B cell (primary cell): ENCODE measurements at places on chromosomes 5 and 9.

DNA sequence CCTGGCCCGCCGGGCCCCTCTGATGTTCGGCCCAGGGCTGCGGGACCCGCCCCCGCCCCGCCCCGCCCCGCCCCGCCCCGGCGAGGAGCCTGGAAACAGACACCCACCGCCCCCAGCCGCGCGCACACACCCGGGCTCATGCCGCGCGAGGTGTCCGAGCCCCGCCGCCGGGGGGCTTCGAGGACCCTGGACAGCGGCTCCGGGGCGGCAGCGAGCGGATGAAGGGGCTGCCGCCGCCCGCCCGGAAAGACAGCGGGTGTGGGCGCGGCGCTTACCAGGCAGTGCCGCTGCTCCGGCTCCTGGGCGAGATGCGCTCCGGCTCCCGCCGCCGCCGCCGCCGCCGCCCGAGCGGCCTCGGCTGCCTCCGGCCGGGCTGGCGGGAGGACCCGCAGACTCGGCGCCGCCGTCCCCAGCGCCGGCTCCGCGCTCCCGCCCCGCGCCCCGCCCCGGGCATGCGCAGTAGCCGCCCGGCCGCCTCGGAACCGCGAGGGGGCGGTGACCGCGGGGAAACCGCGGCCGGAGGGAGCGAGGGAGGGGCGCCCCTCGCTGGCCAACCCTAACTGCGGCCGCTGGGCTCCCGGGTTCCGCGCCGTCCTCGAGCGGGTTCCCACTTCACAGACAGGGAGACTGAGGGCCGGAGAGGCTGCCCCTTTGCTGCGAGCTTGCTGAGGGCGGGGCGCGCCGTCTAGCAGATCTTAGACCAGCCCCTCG, at the start of gene GPRIN1:
GPRIN1 (minus strand) TSS at position 433 of the 711 bp plus-strand sequence. CDS start 10,322 bp downstream, outside the sequence.
- DNase-seq, result peak; percentile 82

GRCh38 chr5:39605588-39606575, 181.1 kb upstream of the DAB2 start:
- DNase-seq, result no peak

- no peak for DNase-seq
These were observed 94.2 kb downstream of the FOXD1 start for GRCh38 chr5:73354406-73354805.

GRCh38 chr9:86968258-86968920, 21.1 kb upstream of the GAS1 start:
- DNase-seq, result no peak

- no peak for DNase-seq
These were observed 400.4 kb downstream of the OSTF1 start for GRCh38 chr9:75488719-75489110.

DNA sequence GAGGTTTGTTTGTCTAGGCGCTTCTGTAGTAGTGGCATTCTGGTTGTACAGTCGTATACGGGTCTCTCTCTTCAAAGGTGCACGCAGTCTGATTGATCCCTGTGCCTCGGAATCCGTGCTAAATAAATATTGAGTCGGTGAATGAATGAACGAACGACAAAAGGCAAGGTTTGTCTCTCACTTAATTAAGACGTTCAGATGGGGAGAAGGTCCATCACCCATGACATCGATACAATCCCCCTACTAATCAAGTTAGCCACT, 500 bp upstream of the CREBRF start:
- DNase-seq, result no peak

- DNase-seq, result no peak
These were observed 140.0 kb upstream of the HMHB1 start for GRCh38 chr5:143671674-143672569.

DNA sequence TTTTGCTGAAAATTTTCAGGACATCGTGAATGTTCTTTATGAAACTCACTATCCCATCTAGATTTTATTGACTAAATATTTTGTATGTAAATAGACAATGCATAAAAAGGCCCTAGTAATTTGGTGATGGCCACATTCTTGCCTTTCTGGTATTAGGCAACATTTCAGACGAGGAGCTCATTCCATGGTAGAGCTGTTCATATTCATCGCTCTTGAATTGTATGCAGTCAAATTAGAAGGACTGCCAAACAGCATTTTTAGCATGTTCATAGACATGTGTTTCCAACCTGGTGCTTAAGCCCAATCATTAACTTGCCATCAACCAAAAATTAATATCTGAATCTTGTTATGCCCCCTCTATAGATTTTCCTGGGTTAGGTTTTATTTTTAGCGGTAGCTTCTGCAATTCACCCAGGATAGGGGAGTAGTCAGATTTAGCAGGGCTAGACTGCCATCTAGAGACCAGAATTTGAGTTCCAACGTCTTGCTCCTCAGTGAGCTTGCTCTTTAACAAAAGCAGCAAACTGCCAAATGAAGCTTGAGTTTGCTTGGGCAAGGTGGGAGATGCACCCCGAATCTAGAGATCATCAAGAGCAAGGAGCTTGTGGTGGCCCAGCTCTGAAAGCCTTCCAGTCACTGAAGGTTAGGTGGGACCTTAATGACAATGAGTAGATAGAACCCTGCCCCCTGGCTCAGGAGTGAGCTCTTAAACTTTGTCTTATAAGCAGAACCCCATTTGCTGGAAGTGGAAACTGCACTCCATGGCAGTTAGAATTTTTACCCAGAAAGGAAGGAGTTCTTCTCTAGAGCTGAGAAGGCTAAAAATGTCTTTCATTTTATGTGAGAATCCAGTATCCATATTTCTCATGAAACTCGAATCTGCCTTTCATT, 456.2 kb downstream of the RASEF start:
- peak; percentile 68 for DNase-seq

GRCh38 chr9:80204054-80204453, 632.3 kb downstream of the TLE4 start:
- DNase-seq, result no peak

GRCh38 chr9:95010431-95010838, 283.9 kb downstream of the AOPEP start:
- no peak for DNase-seq

GRCh38 chr9:112086627-112087026, 88.5 kb downstream of the SUSD1 start:
- peak; percentile 36 for DNase-seq

DNA sequence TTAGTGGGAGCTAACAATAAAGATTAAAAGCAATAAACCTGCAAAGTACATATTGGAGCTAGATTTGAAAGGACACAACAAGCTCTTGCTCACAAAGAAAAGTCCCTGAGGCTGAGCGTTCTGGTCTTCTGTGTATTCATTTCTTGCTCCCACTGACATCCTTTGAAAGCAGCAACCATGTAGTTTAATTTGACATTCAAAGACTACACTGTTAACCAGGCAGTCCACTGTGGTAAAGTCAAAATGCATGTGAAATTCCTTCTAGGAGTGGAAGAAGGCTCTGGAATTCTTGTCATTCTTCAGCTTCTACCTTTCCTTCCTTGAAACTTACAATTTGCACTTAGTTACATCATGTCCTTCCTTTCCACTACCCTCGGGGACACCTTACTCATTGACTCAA, 480.7 kb downstream of the CSNK1G3 start:
- DNase-seq, result no peak

DNA sequence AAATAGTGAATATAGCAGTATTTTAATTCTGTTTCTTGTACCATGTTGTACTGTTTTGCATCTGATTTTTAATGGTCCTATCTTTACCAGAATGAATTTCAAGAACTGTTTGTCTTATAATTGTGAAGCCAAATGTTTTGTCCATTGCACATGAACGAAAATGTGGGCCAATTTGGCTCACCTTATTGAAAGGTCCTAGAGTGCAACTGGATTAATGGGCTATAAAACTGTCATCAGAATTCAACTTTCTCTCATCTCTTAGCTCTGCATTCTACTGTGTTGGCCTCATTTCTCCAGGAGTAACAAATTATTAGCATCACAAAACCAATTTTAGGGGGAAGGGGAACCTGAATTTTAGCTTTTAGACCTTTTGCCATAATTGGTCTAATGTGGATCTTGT, 179.4 kb upstream of the NUDT12 start:
- DNase-seq, result no peak

GRCh38 chr9:78707080-78707479, 410.2 kb downstream of the PSAT1 start:
- no peak for DNase-seq

- no peak for DNase-seq
These were observed 52.6 kb downstream of the ADAMTS16 start for GRCh38 chr5:5192681-5193080.

GRCh38 chr5:159021901-159022556, 77.7 kb downstream of the EBF1 start:
- DNase-seq, result no peak

GRCh38 chr9:133661846-133662540, 25.8 kb downstream of the DBH start:
- DNase-seq, result no peak

DNA sequence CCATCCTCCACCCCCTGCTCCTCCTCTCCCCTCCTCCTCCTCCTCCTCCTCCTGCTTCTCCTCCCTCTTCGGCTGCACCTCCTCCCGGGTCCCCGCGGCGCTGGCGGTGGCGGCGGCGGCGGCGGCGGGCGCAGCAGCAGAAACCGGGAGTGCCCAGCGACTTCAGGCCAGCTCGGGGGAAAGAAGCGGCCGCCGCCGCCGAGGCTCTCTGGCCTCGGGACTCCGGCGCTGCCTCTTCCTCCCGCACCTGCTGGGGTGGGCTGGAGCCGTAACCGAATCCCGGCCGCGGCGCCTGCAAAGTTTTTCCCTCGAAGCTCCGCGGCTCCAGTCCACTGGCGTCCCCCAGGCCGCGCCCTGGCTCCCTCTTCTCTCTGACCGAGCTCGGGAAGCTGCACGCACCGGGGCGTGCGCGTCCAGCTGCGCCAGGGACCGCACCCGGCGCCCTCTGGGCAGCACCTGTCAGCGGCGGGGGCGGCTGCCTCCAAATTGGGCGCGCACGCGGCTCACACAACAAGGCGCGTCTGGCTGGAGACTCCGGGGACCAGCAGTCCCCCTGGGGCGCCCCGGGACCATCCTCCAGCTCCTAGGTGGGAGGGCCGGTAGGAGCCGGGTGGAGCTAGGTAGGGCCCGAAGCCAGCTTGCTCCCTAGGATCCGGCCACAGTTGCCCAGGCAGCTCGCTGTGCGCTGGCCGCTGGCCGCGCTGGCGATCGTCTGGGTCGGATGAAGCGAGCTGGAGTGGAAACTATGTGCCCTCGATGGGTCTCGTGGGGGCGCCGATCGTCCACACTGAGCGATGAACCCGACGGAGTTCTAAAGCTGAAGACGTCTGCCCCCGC, at the start of gene MCTP1:
MCTP1 (minus strand) TSS at position 523 of the 837 bp plus-strand sequence.
- peak; percentile 21 for DNase-seq

- no peak for DNase-seq
These were observed 15.9 kb downstream of the RETREG1 start for GRCh38 chr5:16600946-16601345.

GRCh38 chr5:177440990-177441780, 5.4 kb upstream of the PRR7 start:
- no peak for DNase-seq

GRCh38 chr9:76926846-76927245, 20.9 kb upstream of the PRUNE2 start:
- no peak for DNase-seq

- DNase-seq, result no peak
These were observed 17.1 kb downstream of the RGS3 start for GRCh38 chr9:113480612-113481011.

GRCh38 chr5:137126829-137127228, 372.3 kb downstream of the SPOCK1 start:
- DNase-seq, result no peak

- no peak for DNase-seq
These were observed 319.5 kb upstream of the TNC start for GRCh38 chr9:115437418-115437817.

DNA sequence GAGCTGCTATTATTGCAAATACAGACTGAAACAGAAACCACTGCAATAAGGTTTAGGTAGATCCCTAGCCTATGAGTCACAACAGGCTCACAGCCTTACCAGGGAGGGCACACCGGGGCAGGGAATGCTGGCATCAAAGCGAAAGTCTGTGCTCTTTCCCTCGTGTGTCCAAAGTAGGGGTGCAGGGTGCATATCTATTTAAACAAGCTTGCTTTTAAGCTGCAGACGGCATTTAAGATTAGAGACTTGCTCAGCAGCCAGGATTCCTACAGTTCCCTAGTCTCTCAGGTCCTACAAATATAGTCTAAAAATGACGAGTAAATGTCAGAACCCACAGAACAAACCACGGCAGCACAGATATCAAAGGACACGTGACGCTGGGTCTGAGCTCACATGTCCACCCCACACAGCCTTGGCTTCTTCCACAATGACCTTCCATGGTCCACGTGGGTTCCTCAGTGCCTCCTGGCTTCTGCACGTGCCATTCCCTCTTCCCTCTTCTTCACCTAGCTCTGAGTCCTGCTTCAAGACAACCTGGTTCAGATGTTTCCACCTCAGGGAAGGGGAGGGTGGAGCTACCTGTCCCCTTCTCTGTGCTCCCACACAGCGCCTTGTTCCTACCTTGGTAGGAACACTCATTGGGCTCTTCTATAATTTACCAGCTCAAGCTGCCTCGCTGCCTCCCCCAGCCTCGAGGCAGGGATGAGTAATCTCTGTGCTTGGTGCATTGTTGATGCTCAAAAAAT, 193.2 kb downstream of the MAPKAP1 start:
- no peak for DNase-seq

DNA sequence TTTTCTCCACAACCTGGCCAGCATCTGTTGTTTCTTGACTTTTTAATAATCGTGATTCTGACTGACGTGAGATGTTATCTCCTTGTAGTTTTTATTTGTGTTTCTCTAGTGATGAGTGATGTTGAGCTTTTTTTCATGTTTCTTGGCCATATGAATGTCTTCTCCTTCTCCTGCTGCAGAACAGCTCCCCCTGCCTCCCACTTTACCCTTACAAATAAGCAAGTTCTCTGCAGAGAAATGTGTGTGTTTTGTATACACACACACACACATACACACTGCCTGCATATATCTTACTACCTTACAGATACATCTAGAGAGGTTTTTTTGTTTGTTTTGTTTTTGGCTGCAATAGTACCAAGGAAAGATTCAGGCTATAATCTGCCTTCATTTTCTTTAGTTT, 88.7 kb upstream of the PHF24 start:
- DNase-seq, result no peak

DNA sequence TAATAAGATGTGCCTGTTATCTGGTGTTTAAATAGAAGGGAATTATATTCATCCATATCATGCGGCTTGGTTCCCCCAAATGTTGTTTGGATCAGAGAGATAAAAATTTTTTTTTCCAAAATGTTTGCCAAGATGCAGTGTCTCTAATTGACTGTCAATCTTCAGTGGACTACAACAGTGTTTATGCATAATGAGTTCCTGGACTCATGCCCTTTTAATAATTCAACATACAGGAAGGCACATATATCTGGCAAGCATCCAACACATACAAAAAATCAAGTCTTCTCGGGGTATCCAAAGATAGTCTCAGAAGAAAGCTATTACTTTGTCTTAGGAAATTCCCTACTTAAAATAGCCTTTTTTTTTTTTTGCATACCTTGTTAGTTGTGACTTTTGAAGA, 1534.7 kb downstream of the EFNA5 start:
- DNase-seq, result no peak

DNA sequence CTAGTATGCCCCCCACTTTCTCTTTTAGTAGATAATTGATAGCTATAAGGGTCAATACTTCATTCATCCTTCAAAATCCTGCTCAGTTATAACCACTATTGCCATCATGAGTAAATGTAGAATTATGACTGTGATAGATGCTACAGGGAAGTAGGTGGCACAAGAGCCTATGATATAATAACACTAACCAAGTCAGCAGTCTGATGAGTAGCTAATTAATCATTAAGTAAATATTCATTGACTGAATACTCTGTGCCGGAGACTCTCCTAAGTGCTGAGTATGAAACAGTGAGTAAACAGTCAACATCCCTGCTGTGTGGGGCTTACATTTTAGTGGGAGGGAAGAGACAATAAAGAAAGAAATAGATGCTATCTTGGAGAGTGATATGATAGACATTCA, 430.3 kb upstream of the ZNF462 start:
- DNase-seq, result no peak

- DNase-seq, result no peak
These were observed 39.8 kb upstream of the FUBP3 start for GRCh38 chr9:130539420-130540223.

GRCh38 chr5:56564541-56565282, 250.6 kb upstream of the MAP3K1 start:
- DNase-seq, result no peak
